ENCODE measurements at places on chromosomes 6 and 20.

DNA sequence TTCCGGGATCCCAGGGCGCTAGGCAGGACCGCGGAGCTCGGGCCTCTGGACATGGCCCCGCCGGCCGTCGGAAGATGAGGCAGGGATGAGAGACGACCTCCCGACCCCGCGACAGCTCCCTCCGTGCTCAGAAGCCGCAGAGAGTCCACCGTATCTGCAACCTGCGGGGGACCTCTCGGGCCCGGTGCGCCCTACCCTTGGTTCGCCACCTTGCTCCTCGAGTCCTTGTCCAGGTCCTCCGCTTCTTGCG, 301 bp downstream of the PPP1R3D start:
- no peak for DNase-seq

DNA sequence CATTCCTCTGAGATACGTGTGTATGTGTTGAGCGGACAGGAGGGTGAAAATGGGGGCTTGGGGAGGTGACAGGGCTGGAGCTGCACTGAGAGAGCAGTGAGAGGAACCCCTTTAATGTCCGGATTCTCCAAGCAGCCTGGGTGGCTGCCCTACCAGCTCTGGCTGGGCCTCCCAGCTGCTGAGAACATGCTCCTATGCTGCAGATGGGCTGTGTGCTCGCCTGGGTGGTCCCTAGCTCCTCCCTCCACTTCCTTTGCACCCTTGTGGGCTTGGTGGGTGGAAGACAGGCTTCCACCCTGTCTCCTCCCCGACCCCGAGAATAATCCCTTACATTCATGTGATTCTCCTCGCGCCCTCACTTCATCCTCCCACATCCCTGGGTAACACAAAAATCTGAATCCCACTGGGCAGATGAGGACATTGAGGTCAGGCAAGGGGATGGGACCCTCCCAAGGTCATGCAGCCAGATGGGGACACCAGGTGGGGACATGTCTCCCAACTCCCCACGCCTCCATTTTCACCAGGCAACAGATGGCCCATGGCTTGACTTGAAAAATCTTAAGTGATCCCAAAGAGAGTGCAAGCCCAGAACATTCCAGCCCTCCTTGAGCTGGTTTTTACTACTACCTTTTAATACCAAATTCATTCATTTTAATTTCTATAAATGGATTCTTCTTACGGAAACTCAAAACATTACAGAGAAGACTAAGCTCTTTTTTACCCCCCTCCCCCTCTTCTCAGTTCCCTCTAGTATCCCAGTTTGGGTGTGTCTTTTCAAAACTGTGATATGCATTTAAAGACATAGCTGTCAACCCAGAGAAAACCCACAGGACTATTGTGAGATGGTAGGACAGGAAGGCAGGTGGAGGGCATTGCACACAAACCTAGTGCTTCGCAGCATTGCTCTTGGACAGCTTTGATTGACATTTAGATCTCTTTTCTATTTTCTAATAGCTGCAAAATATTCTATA, 5.0 kb upstream of the PDRG1 start:
- DNase-seq: no peak

GRCh38 chr6:133891149-133891926, 2.4 kb downstream of the TCF21 start:
- no peak for DNase-seq

GRCh38 chr6:82138075-82138791, 109.3 kb downstream of the IBTK start:
- DNase-seq: no peak

- no peak for DNase-seq
Measured at GRCh38 chr6:50853939-50854338, 35.3 kb downstream of the TFAP2B start.

- no peak for DNase-seq
Measured at GRCh38 chr6:153942361-153942760, 96.7 kb upstream of the OPRM1 start.

- no peak for DNase-seq
Measured at GRCh38 chr6:148653138-148653776, 93.6 kb upstream of the UST start.

GRCh38 chr20:24684421-24684871, 215.0 kb downstream of the SYNDIG1 start:
- DNase-seq: no peak

- no peak for DNase-seq
Measured at GRCh38 chr20:63377256-63377941, 16.2 kb upstream of the CHRNA4 start.

DNA sequence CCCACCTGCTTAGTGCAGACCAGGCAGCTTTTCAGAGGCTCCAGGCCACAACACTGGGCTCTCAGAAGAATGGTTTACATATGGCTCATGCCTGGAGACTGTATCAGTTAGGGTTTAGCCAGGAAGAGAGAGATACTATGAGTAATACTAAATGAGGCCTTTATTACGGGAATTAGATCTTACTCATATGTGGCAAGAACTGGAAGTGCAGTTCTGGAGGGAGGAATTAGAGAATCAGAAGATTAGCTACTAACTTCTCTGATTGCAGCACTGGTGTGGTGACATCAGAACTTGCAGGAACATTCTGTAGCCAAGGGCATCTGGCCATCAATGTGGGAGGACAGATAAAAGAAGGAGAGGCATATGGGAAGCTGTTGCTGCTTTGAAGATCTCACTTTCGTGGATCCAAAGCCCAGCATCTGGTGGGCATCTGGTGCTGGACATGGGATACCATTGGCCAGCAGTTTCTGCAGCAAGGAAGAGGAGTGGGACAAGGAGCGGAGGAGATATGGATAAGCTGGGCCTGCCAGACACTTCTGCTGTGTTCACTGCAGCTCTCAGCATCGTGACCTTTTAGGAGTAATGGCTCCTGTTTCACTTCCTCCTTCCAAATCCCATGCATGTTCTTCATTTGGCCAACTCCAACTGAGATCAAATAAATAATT, 248.5 kb downstream of the BTBD3 start:
- DNase-seq: no peak

DNA sequence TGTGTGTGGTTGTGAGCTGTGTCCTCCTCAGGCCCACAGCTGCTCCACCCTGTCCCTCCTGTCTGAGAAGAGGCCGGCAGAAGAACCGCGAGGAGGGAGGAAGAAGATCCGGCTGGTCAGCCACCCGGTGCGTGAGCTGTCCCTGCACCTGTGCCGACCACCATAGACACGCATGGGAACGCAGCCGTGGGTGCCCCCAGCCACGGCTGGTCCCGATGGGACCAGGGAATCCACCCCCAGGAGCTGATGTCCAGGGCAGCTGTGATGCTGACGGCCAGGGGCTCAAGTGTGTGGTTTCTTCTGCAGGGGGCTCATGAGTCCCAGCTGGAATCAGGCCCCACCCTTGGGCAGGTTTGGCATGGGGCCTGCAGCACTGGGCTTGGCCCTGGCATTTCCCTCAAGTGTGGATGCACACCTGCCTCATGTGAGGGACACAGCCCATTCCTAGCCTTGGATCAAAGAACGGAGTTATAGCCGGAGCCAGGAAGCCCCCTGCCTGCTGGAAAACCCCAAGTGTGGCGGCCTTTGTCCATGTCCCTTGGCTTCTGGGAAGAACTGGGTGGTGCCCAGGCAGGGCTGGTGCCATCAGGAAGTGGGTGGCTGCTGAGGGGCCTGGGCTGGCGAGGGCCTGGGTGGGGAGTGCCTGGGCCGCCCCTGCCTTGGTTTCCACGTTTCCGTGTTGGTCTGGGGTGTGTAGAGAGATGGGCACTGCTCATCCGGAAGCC, 4.6 kb upstream of the TNFRSF6B start:
- DNase-seq: no peak

- peak; percentile 36 for DNase-seq
Measured at GRCh38 chr6:139161817-139162284, 27.0 kb downstream of the HECA start.

DNA sequence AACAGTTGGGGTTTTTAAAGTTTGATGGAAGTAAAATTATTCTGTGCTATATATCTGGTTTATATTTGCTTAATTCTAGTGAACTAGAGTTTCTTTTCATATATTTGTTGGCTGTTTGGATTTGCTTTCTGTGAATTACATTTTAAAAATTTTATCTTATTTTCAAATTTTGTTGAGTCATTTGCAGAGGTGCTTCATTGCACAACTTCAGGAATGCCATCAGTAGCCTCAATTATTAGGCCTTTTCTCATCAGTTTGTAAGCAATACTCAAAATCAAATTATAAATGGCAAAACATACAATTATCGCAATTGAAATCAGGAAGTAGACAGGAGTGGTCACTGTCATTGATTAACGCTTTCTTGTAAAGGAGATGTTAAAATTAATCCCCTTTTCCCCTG, 96.9 kb downstream of the UBE3D start:
- no peak for DNase-seq

GRCh38 chr6:41341580-41341979, 6.2 kb downstream of the NCR2 start:
- DNase-seq: no peak

GRCh38 chr20:14879020-14879697, 541.7 kb upstream of the FLRT3 start:
- DNase-seq: no peak

GRCh38 chr6:55833284-55833683, 42.1 kb downstream of the BMP5 start:
- no peak for DNase-seq

DNA sequence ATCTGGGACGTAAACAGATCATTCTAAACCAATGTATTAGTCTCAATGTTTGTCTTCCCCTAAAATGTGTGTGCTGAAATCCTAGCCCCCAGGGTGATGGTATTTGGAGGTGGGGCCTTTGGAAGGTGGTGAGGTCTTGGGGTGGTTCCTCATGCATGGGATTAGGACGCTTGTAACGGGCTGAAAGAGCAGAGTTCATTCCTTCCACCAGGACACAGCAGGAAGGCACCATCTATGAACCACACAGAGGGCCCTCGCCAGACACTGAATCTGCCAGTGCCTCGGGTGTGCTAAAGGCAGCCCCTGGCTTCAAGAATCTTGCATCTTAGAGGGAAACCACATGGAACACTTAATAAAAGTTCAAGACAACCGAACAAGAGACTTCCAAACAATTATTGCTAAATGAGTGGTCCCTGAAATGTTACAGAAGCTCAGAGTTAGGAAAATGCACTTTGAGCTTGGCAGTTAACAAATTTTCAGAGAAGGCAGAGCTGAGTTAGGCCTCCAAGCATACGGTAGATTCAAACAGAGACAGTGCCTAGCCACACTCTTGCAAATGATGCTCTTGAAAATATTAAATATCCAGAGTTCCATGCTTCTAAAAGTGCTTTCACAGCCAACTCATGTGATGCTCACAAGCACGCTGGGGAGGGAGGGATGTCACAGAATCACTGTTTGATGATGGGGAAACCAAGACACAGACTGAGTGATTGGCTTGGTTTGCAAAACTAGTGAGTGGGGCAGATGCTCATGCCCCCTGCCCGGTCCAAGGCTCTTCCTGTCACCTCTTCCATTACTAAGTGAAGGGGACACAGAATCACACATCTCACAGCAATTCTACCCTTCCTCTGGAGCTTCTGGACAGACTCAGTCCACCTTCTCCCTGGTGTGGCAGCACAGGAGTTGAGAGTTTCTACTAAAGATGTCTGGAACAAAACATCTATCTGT, 27.4 kb downstream of the TBC1D7 start:
- no peak for DNase-seq

DNA sequence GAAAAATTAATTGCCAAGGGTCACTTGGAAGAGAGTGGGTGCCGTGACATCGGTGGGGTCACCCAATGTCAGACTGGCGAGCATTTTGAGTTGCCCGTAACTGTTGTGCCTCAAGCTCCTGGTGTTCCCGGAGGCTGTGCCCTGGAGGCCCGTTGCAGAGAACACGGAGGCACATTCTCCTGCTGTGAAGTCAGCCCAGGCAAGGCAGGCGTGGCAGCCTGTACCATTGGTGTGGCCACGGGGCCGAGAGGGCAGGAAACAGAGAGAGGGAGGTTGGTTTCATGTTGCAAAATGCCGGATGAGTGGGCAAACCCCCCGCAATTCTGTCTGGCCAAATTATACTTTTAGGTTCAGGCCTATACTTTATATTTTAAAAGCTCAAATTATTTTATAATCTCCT, 81.2 kb downstream of the THBS2 start:
- DNase-seq: no peak

DNA sequence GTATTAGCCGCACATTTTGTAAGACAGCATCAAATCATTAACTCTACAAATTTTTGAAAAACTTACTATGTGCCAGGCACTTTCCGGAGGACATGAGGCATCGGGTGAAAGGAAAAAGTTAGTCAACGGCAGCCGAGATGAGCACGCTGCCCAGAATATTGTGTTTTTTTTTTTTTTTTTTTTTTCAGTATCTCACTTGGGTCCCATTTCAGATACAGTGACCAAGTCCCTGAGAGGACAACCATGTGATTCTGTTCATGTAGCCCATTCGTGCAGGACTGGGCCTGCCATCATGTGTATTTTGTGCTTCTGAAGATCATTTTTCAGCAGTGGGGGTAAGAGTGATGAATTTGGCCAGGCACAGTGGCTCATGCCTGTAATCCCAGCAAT, 1.3 kb downstream of the SLA2 start:
- no peak for DNase-seq

Data from activated B cell treated with CpG ODN at 0.5 μM for 24 hours (primary cell).